ENCODE measurements at places on chromosomes 16 and 17.

- no peak for DNase-seq
Measured at GRCh38 chr17:35752945-35753764, at the start of gene GAS2L2. TSS of gene GAS2L2 (minus strand) at chr17:35753239. CDS start at chr17:35752850, 389 bp downstream.

GRCh38 chr17:39270923-39271322 is 45.2 kb upstream of the STAC2 start:
- no peak for DNase-seq

DNA sequence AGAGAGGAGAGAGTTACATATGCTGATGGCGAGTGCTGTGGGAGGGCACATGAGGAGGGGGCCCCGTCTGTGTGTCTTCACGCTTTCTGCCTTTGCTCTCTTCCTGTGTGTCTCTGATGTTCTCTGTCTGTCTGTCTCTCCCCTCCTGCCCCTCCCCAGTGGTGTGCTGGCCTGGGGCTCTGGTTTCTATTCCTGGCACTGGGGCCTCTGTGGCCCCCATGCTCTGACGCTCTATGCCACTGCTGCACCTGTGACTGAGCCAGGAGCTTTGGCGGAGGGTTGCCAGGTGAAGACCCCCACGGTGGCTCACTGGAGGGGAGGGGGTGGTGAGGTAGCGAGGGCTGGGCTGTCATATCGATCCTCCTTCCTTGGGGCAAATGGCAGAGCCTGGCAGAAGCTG is 24.6 kb upstream of the BRD7 start:
- DNase-seq = no peak

DNA sequence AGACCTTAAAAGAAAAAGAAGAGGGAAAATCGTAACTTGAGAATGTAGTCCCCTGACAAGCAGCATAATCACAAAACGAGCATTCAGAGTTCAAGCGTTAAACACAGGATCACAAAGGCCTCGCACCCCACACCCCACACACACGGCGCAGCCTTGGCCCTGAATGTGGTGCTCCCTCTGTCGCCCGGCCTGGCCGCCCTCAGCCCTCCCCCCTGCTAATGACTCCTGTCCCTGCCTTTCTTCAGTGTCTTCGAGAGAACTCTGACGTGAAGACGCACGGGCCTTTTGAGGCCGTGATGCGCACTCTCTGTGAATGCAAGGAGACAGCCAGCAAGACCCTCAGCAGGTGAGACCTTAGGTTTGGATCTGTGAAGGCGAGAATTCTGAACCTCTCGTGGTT is 47.5 kb upstream of the ENDOV start:
- DNase-seq = no peak

DNA sequence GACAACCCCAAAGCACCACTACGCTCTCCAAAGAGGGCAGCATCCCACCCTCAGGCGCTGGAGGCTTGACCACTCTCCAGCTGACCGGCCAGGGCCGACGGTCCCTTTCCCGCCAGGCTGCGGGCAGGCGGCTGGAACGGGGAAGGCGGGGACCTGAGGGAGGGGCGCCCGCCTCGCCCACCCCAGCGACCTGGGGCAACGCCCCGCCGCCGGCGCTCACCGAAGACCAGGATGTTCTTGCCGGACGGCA is 431 bp downstream of the DYNC1LI2 start:
- DNase-seq = no peak

DNA sequence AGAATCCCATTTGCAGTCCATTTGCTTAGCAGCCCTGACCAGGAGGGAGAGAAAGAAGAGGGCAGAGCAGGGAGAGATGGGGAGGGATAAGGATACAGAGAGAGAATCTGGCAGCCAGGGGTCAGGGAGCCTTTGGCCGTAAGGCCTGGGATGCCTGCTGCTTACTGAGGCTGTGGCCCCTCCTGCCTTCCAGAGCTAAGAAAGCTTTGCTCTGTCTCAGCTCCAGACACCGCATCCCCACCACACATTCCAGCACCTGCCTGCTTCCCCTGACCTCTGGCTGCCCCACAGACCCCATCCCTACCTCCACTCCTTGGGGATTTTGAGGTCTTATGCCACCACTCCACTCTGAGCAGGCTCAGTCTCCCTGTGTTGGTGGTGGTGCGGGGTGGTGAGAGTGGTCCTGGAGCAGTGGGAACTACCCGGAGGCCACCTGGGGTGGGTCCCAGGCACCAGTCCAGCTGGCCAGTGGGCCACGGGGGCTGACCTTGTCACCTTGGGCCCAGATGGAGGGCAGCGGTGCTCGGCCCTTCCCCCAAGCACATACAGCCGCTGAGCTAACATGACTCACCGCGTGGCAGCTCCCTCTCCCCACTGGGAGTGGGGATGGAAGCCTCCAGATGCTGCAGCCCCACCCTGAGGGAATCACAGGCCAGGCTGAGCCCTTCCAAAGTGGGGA is 58.3 kb downstream of the RAI1 start:
- no peak for DNase-seq

DNA sequence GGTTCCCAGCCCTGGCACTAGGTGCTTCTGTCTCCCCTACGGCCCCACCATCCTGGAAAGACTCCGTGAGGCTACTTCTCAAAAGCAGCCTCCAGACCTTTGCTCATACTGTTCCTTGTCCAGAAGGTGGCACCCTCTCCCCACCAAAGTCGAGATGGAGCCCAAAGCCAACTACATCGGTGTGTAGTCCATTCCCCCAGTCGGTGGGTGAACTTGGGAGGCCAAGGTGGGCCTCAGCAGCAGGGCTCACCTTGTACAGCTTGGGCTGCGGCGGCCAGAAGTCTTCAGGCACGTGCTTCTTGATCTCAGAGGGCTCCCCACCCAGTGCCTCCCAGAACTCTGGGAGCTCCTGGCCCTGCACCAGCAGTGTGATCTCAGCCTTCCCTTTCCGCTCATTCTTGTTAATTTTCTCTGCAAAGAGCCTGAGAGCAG is 10.2 kb downstream of the FLII start:
- DNase-seq = peak; percentile 35

DNA sequence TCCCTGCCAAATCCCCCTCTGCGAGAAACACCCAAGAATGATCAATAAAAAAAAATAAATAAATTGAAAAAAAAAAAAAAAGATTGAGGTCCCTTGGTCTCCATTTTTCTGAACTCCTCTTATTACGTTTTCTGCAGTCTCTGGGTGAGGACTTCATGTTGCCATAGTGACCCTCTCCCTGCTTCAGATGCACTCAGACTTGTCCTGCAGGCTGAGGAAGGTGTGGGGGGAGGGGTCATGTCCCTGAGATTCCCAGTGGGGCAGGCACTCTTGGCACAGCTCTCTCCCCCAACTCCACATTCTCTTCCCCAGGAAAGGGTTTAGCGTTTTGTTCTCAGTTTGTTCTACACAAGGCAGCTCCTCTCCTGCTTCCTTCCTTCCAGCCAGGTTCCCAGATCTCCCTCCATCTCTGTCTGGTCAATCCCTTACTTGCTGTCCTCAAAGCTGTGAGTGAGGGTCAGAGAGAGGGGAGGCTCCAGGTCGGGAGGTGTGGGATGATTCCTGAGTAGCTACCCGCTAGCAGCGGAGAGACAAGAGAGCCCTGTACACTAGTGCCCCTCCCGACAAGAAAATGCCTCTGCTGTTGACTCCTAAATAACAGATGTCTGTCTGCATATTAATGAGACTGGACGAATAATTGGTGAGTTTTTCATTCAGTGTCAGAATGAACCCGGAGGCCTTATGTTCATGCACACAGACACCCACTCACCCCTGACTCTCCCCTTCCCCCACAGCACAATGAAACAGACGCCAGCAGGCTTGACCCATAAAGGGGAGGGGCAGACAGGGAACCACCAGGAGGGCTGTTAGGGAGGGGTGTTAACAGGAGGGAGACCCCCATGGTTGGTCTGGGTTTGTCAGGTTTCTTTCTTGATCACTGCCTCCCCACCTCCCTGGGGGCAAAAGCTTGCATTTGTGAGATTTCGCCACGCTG is 9.2 kb downstream of the RND2 start:
- peak; percentile 88 for DNase-seq

- DNase-seq = no peak
Measured at GRCh38 chr17:33686171-33686570, 393.1 kb upstream of the ASIC2 start.

GRCh38 chr16:51166541-51166940 is 15.5 kb upstream of the SALL1 start:
- no peak for DNase-seq

- DNase-seq = no peak
Measured at GRCh38 chr17:73401911-73402310, 90.1 kb upstream of the CDC42EP4 start.

- DNase-seq = no peak
Measured at GRCh38 chr16:81003610-81004460, 2.9 kb downstream of the CMC2 start.

DNA sequence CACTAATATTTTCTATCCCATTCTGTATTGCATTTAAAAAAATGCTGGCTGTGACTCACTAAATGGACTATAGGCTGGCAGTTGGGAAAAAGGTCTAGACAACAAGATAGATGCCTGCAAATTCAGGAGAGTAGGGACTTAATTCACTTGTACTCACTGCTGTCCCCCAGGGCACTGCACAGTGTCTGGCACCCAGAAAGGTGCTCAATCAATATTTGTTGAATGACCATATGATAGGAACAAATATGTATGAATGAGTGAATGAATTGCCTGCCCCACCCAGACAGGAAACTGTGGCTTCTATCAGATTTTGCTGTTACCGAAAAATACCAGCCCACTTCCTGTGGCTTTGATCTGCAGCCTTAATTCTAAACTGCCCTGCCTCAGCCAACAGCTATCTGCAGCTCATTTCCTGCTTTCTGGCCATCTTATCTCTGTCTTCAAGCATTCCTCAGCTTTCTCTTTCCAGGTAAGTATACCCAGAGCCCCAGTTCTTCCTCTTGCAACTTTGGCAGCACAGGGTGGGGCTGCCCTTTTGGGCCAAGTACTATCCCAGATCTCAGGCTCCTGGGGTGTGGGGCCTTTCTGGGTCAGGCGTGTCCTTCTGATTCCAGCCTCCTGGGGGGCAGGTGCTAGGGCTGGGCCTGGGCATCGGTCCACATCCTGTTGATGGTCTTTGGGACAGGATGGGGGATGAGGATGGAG is 15.3 kb upstream of the TNS4 start:
- DNase-seq = no peak

DNA sequence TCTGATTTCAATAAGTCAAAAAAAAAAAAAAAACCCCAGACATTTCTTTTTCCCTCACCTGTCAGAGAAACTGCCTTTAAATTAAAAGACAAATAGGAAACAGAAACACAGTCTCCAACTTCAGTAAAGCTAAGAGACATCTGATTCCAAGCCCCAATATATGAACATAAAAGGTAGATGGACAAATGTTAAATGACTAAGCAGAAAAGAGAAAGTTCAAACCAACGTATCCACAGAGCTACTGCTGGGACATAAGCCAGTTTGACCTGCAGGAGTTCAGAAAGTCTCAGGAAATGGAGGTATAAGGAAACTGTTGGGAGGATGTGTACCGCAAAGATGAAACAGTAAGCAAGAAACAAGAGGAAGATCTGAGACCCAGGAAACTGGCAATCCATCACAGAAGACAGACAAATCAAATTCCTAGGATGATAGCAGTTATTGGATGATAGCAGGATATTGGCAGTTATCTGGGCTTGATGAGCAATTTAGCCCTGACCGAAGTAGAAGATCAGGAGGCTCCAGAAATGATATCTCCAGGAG is 135.0 kb downstream of the BRIP1 start:
- no peak for DNase-seq

- no peak for DNase-seq
Measured at GRCh38 chr16:73315645-73316044, 267.7 kb upstream of the ZFHX3 start.

DNA sequence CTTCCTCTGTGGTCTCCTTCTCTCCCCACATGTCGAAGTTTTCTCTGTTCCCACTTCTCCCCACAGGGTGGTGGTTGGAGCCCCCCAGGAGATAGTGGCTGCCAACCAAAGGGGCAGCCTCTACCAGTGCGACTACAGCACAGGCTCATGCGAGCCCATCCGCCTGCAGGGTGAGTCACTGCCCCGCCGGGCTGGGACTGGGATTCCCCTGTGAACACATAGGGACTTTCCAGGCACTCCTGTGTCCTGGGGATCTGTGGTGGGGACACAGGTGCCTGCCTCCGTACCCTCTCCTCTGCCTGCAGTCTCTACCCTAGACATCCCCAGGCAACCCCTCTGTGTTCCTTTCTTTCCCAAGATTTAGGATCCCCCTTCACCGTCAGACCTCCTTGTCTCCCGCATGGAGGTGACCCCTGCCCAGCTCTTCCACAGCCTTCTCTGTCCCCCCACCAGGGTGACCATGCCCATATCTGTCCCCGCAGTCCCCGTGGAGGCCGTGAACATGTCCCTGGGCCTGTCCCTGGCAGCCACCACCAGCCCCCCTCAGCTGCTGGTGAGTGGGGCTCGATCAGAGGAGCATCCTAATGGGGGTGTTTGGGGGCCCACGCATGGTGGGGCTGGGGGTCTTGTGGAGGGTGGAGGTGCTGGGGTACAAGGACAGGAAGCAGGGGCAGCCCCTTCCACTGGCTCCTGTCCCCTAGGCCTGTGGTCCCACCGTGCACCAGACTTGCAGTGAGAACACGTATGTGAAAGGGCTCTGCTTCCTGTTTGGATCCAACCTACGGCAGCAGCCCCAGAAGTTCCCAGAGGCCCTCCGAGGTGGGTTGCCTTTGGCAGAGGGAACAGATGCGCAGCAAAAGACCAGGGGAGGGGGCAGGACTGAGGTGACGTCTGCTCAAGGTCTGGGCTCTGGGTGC is 5.8 kb downstream of the ITGAM start:
- no peak for DNase-seq

GRCh38 chr17:68519911-68520310 is 7.7 kb downstream of the PRKAR1A start:
- no peak for DNase-seq

DNA sequence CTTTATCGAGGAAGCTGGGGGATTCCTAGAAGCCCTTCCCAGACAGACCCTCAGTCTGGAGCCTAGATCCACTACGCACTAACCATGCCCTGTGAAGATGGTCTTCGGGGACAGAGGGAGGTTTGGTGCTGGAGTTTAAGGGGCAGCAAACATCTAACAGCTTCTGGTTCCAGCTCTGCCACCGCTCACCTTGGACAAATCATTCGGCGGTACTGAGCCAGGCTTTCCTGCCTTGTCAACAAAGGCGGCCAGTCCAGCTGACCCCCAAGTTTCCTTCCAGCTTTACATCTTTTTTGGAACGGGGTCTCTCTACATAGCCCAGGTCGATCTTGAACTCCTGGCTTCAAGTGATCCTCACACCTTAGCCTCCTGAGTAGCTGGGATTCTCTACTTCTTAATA is 369 bp upstream of the GJD3 start:
- DNase-seq = no peak

DNA sequence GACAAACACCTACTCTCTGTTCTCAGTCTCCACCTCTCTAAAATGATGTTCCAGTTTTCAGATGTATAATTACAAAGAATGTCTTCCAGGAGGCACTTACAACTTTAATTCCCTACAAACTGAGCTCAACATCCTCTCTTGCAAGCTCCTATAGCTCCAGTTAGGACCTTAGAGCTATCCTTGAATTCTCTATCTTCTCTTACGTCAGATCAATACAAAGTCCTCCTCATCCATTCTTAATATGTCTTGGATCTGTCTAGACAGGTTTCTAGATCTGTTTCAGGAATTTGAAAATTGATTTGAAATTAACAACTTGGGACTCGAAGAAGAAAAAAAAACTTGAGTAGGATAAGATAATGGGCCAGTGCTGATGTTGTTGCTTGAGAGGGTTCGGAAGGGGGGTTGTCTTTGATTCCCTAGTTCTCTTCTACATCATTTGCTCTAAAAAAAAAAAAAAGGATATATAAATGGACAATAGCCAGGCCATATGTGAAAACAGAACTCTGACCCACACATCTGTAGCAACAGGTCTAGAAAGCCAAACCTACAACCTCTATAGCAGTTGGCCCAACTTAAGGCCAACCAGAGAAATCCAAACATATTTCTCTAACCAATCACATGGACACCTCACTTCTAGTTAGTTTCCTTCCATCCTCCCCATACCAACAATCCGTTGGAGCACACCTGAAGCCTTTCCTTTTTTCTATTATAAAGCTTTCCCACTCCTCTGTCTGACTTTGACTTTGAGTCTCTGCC is 746 bp upstream of the APOH start:
- no peak for DNase-seq
